ENCODE measurements at places on chromosomes 6 and 20. TPM values are rescaled to one million over a fixed set of nuclear protein-coding genes. Genes with fewer than 3 reads are reported as not detected.

DNA sequence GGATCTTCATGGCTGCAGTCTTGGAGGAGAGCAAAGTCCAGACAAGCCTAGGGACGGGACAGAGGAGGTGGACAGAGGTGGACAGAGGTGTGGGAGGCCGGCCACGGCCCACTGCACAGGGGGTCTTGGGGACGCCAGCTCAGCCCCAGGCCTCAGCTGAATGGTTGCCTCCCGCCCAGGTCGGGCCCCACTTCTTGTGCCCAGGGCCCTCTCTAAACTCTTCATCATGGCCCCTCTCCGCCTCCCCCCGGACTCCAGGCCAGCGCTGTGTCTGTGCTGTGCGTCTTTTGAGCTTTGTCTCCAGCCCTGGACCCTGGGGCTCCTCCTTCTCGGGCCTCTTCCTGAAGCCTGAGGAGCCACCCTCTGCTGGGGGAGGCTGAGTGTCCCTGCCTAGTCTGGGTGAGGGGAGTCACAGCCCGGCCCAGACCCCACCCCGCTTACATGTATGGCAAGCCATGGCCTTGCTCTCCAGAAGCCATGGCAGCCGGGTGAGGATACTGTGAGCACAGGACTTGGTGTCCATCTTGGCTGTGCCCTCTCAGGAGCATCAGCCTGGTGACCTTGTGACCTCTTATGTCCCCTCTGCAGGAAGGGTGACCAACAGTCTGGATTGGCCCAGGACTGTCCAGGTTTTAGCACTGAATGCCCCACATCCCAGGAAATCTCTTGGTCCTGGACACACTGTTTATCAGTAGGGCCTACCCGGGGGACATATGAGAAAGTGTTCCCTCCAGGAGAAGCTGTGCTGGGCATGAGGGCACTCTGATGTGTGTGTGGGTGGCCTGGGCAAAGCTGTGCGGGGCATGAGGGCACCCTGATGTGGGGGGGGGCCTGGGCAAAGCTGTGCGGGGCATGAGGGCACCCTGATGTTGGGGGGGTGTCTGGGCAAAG lies 9.4 kb upstream of the NPBWR2 start:
- DNase-seq, result peak; percentile 4

GRCh38 chr6:31575335-31575901 lies at the start of gene TNF:
TSS of gene TNF (plus strand) at chr6:31575565. CDS start at chr6:31575742, 177 bp downstream.
- no peak for DNase-seq

- no peak for DNase-seq
These were observed 41.7 kb downstream of the AKIRIN2 start for GRCh38 chr6:87660226-87660911.

- no peak for DNase-seq
These were observed 46.2 kb downstream of the ADNP start for GRCh38 chr20:50885068-50885467.

- no peak for DNase-seq
These were observed 70.0 kb downstream of the FAM50B start for GRCh38 chr6:3919130-3919628.

GRCh38 chr6:74651948-74652842 lies 553.7 kb downstream of the COL12A1 start:
- no peak for DNase-seq

Gene BIRC7
- total RNA-seq, result not detected

DNA sequence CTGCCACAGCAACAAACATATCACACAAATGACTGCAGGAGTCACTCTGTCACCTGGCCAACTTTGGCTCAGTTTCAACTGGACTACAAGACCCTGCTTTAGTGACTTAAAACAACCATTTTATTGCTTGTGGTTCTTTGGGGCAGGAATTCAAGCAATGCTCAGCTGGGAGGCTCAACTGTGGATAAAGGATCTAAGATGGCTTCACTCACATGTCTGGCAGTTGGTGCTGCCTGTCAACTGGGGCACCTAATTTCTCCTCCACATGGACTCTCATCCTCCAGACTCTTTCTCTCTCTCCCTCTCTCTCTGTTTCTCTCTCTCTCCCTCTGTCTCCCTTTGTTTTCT lies 2.8 kb upstream of the EPB41L2 start:
- no peak for DNase-seq

Gene ELOVL2
- total RNA-seq, result not detected

Gene GJA10
- total RNA-seq, result not detected

Gene SMIM13
- 1.0 TPM for total RNA-seq

GRCh38 chr6:84026721-84027164 lies 6.8 kb upstream of the MRAP2 start:
- DNase-seq, result no peak

DNA sequence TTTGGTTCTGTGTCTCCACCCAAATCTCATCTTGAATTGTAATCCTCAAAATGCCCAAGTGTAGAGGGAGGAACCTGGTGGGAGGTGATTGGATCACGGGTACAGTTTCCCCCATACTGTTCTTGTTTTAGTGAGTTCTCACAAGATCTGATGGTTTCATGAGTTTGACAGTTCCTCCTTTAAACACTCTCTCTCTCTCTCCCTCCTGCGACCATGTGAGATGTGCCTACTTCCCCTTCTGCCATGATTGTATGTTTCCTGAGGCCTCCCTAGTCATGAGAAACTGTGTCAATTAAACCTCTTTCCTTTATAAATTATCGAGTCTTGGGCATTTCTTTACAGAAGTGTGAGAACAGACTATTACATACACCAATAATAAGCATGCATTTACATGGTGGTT lies 12.1 kb upstream of the EYS start:
- no peak for DNase-seq

- no peak for DNase-seq
These were observed 51.3 kb upstream of the EIF2S2 start for GRCh38 chr20:34163307-34163706.

DNA sequence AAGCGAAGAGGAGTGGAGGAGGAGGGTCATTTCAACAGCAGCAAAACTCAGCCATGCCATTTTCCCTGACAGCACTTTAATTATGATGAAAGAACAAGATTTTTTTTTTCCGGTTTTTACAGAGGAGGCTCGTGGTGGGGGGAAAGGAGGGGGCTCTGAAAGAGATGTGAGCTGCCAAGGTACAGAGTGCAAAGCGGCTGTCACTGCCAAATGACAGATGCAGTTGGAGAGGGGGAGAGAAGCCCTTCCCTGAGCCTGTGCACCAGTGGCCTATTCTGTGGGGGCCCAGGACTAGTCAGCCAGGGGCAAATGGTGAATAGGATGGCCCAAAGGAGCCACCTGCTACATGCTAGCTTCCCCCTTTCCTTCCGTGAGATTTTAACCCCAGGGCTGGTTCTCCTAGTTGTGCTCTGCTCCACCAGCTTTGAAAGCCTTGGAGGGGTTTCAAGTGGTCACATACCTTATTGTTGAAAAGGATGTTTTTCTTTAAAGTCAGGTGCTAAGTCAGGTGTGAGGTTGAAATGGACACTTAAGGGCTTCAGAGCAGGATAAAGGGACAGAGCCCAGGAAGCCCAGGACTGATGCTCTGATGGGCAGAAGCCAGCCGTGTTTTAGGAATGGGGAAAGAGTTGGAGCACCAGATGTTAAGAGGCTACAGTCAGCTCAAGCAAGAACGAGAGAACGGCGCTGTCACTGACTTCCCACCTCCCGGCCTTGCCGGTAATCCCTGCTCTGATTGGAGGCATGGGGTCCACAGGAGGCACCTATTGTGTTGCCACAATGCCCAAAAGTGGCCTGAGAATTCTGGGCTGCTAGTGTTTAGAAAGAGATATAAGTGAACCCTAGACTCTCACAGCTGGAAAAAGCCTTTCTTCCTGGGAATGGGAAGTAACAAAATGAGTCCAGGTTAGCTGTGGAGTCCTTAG lies 24.8 kb downstream of the GNAS start:
- DNase-seq, result no peak

DNA sequence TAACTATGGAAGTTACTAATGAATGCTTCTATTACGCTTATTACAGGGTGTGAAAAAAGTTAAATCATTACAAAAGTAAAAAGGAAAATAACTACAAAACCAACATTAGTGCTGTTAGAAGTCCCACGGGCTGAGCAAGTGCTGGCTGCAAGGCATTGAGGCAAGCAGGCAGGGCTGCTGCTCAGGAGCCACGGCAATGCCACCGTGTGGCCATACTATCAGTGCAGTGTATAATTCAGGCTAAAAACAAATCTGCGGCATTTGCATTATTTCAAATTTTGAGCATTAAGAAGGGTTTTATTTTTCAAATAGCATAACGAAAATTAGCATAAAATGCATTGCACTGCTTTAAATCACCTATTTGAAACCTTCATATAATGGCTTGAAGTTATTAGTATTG lies 17.1 kb downstream of the IFNGR1 start:
- no peak for DNase-seq

- DNase-seq, result no peak
These were observed 80.3 kb downstream of the ZDHHC14 start for GRCh38 chr6:157461000-157461915.

Gene SLCO4A1
- 86.7 TPM for total RNA-seq

DNA sequence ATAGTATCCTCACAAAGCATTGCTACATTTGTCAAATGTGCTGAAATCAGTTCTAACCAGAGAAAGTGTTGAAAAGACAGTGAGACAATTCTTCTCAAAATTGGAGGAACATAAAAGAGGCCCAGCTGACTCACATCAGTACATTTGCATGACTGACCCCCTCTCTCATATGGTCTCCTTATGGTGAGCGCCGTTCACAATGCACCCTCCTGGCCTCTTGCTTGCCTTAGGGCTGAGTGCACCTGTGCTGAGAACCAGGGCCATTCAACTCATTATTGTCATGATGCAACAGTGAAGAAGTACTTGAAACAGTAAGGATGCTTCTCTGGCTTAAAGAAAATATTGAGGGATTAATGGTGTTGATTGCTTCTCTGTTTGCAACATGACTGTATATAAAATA lies 375.2 kb upstream of the AGPAT4 start:
- DNase-seq, result no peak

DNA sequence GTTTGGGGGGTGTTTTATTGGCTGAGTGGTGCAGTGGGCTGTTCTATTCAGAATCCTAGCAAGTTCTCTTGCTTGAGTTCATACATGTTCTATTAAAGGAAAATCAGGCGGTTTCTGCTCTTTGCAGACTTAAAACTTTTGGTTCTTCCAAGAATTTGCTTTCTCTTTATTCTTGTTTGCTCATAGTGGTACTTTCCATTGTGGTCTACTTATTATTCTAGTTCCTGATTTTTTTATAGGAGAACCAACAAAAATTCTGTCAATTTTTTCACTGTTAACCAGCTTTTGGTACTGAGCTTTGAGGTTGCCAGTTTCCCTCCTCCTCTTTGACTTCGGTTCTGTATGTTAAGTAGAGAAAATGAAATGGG lies 6.7 kb downstream of the AFDN start:
- DNase-seq, result no peak

DNA sequence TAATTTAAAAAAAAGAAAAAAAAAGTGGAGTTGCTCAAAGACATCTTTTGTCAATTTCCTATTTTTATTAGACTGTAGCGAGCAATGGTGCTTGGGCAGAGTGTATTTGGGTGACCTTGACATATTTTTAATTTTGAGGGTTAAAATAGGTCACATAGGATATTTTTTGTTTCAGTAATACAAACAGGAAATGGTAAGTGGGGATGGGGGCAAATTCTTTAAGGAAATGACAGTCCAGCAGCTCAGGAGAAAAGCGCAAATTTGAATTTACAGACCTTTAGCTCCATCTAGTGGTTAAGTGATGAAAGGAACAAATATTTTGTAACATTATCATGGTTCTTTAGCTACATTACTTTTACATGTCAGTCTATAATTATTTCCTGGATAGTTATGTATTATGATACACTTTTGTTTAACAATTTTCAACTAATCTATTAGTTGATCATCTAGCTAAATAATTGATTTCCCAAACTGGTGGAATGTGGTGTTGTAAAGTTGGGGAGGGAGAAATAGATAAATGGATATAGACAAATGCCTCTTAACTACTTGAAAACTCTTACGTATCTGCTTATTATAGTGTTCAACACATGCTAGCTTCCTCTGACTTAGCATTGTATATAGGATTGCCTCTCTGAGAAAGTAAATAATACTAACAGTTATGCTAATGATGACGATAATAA lies 10.0 kb downstream of the CITED2 start:
- DNase-seq, result no peak

DNA sequence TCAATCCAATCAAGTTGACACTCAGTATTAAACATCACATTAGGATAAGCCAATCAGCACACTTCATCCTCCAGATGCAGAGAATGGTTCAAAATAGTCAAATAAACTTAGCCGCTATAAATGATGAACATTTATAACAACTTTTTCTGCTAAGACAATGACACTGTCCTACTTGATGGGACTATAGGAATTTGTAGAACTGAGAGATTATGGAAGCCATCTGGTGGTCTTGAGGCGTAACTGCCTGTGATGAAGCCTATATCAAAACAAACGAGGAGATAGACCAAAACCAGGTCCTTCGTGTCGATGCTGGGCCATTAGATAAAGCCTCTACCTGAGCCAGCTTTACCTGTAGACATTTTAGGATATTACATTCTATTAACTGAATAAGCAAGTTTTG lies 631.1 kb downstream of the COL12A1 start:
- no peak for DNase-seq

GRCh38 chr20:57053067-57053466 lies 213.4 kb downstream of the BMP7 start:
- no peak for DNase-seq

- no peak for DNase-seq
These were observed 355.2 kb upstream of the ARID1B start for GRCh38 chr6:156421933-156422332.

Gene EFCAB8
- 0.29 TPM for total RNA-seq

DNA sequence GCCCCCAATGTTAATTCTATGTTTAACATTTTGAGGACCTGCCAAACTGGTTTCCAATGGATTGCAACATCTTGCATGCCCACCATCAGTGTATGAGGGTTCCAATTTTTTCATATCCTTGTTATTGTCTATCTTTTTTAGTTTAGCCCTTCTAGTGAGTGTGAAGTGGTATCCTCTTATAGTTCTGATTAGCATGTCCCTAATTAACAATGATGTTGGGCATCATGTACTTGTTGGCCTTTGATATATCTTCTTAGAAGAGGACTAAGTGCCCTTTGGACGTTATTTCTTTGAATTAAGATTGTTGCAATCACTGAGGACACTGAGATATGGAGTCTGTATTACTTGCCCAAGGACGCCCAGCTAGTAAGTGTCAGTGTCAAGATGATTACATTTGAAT lies 22.3 kb downstream of the GCNT2 start:
- no peak for DNase-seq

DNA sequence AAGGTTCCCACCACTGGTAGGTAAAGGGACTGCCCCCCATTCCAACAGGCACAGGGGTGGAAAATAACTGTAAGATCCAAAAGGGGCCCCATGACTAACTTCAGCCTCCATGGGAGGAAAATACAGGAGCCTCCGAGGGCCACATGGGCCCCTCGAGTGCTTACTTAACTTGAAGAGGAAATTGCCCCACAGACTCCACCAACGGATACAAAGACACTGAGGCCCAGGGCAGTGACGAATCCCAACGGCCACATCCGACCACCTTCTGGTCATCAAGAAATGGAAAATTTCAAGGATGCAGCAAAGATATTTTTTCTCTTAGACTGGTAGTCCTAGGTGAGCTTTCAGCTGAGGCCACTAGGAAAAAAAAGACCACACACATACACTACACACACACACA lies 116.0 kb upstream of the MRPS10 start:
- DNase-seq, result peak; percentile 47

DNA sequence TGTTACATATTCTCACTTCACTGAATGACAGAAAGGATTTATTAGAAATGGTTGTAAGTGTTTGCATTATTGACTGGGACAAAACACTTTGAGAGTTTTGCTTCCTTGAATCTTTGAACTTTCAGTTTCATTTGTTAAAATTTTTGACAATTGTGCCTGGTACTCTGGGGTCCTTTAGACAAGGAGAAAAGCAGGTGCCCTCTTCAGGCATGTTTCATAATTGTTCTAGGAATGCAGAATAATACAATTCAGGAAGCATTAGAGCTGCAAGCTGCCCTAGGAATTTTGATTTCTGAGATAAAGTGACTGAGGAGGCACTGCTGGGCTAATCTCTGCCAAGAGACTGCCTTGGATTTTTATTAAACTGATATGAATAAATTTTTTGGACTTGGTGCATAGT lies 49.7 kb downstream of the TOP1 start:
- no peak for DNase-seq
